Cardiac muscle cell (in vitro differentiated cells and primary cell): ENCODE measurements at places on chromosomes 16 and 17. TPM values are rescaled to one million over a fixed set of nuclear protein-coding genes. Genes with fewer than 3 reads are reported as not detected.

The CCDC154 gene
- polyA plus RNA-seq, result 0.49 and 0.64 TPM in 2 replicates

The GLP2R gene
- 0.06 TPM in 1 of 2 replicates, not detected in the other for polyA plus RNA-seq

The TPSG1 gene
- 0.77 and 0.81 TPM in 2 replicates for polyA plus RNA-seq

The CAMKK1 gene
- polyA plus RNA-seq, result 6.5 and 7.7 TPM in 2 replicates

The EZH1 gene
- polyA plus RNA-seq, result 22.7 and 34.9 TPM in 2 replicates

The HOXB8 gene
- not detected in 2 replicates for polyA plus RNA-seq

The COX6A2 gene
- 166 and 187 TPM in 2 replicates for polyA plus RNA-seq

The CACNA1H gene
- 8.9 and 16.5 TPM in 2 replicates for polyA plus RNA-seq

The KCNH6 gene
- polyA plus RNA-seq, result 0.44 TPM in 1 of 2 replicates, not detected in the other

The TK2 gene
- 18.2 and 20.9 TPM in 2 replicates for polyA plus RNA-seq

The CCL11 gene
- not detected in 2 replicates for polyA plus RNA-seq

The ALDH3A1 gene
- polyA plus RNA-seq, result not detected in 2 replicates

The TPPP3 gene
- 6.2 and 7.2 TPM in 2 replicates for polyA plus RNA-seq

The CA5A gene
- not detected in 2 replicates for polyA plus RNA-seq

The SEZ6L2 gene
- polyA plus RNA-seq, result 5.8 and 10.3 TPM in 2 replicates

The ZSCAN10 gene
- polyA plus RNA-seq, result 0.74 TPM in 1 of 2 replicates, not detected in the other

The KARS1 gene
- polyA plus RNA-seq, result 132 and 160 TPM in 2 replicates

The PDE6G gene
- polyA plus RNA-seq, result 0.85 and 2.3 TPM in 2 replicates

The CNTNAP1 gene
- polyA plus RNA-seq, result 3.5 and 3.9 TPM in 2 replicates

The NAGS gene
- polyA plus RNA-seq, result 5.1 and 8.5 TPM in 2 replicates

The SPNS2 gene
- 1.6 and 1.7 TPM in 2 replicates for polyA plus RNA-seq

The PALB2 gene
- 10.8 and 13.8 TPM in 2 replicates for polyA plus RNA-seq

The ALOX15B gene
- polyA plus RNA-seq, result 0.12 TPM in 1 of 2 replicates, not detected in the other

The ST6GALNAC2 gene
- 0.27 and 0.88 TPM in 2 replicates for polyA plus RNA-seq

The ITGAD gene
- polyA plus RNA-seq, result 0.31 TPM in 1 of 2 replicates, not detected in the other

The KCTD13 gene
- 22.3 and 23.3 TPM in 2 replicates for polyA plus RNA-seq

The ABCA9 gene
- not detected in 2 replicates for polyA plus RNA-seq
